ENCODE measurements at places on chromosomes 4 and X.

- H3K4me3 ChIP-seq, result no peak overlapping the region
- H3K27me3 ChIP-seq, result no peaks in the 10 kb centered on the region
- H3K4me1 ChIP-seq, result no peaks in the 10 kb centered on the region
- no peaks in the 10 kb centered on the region for H3K36me3 ChIP-seq
- no peak for DNase-seq
Observed at GRCh38 chr4:99653916-99654315, 3.7 kb downstream of the C4orf54 start.

DNA sequence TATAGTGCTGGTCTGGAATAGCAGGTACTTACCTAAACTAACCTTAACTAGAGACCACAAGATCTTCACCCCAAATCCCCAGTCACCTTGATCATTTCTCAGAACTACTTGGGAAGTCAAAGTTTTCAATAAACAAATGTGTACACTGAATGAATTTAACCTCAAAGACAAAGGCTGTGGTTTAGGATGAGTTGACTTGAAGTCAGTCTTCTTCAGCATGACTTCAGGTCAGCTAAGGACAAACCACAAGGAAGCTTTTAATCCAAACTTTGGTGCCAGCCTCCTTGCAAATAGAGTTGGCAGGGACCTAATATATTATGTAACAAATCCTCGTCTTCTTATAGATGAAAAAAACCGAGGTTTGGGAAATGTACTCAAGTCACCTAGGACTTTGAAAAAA is 21.2 kb upstream of the VCX2 start:
- no peak overlapping the region for H3K27ac ChIP-seq
- no peak for DNase-seq

DNA sequence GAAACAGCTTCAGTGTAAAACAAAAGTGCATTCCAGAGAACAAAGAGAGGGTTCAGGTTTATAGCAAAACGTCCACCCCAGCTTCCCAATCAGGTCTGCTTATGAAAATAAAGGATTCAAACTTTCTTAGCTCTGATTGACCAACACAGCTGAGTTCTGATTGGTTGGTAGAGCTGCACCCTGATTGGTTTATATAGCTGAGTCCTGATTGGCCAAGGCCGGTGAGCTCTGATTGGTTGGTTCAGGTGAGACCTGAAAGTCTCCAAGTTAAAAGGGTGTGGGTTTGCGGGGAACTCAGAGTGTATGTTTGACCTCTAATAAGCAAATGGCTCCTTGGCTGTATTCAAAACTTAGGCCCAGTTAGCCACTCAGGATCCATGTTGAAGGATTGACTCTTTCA is 20.9 kb downstream of the CLRN2 start:
- H3K4me1 ChIP-seq, result no peaks in the 10 kb centered on the region
- DNase-seq, result no peak
- no peak overlapping the region for H3K4me3 ChIP-seq
- H3K27me3 ChIP-seq, result no peaks in the 10 kb centered on the region

- H3K27me3 ChIP-seq, result no peaks in the 10 kb centered on the region
- peak within 1 kb of the TSS; percentile 85 for H3K4me3 ChIP-seq
- peak within 1 kb of the TSS; percentile 97 for H3K27ac ChIP-seq
- H3K4me1 ChIP-seq, result no peaks in the 10 kb centered on the region
- H3K36me3 ChIP-seq, result no peaks in the 10 kb centered on the region
Observed at GRCh38 chr4:38867478-38868058, at the start of gene FAM114A1. FAM114A1 (plus strand) TSS chr4:38867806; CDS start chr4:38878079, 10,273 bp downstream.

DNA sequence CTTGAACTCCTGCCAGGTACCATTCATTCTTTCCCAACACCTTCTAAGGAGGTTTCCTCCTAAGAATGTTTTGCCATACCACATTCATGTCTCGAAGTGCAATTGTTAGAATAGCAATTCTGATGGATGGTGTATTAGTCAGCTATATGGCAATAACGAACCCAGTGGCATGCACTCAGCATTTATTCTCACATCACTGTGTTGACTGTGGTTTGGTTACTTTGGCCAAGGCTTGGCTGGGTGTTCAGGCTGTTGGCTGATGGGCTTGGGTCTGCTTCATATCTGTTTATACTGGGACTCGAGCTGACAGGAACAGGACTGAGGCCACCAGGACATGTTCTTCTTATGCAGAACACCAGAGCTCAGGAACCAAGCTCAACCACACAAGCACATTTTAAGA is 31.7 kb downstream of the PSAPL1 start:
- no peaks in the 10 kb centered on the region for H3K36me3 ChIP-seq
- H3K27me3 ChIP-seq, result no peaks in the 10 kb centered on the region
- DNase-seq, result no peak

- H3K27me3 ChIP-seq, result no peaks in the 10 kb centered on the region
- no peaks in the 10 kb centered on the region for H3K4me1 ChIP-seq
- DNase-seq, result no peak
- H3K27ac ChIP-seq, result no peak overlapping the region
Observed at GRCh38 chr4:78876568-78877320, 62.5 kb downstream of the PAQR3 start.

- H3K27ac ChIP-seq, result no peak overlapping the region
- H3K4me3 ChIP-seq, result no peak overlapping the region
- DNase-seq, result no peak
- no peaks in the 10 kb centered on the region for H3K36me3 ChIP-seq
- H3K4me1 ChIP-seq, result no peaks in the 10 kb centered on the region
Observed at GRCh38 chr4:42453612-42454011, 56.3 kb downstream of the SHISA3 start.

GRCh38 chrX:115147220-115147619 is 42.0 kb upstream of the RBMXL3 start:
- H3K27ac ChIP-seq, result no peak overlapping the region
- no peak overlapping the region for H3K4me3 ChIP-seq
- DNase-seq, result no peak
- H3K4me1 ChIP-seq, result no peaks in the 10 kb centered on the region
- H3K27me3 ChIP-seq, result no peaks in the 10 kb centered on the region
- H3K36me3 ChIP-seq, result no peaks in the 10 kb centered on the region

DNA sequence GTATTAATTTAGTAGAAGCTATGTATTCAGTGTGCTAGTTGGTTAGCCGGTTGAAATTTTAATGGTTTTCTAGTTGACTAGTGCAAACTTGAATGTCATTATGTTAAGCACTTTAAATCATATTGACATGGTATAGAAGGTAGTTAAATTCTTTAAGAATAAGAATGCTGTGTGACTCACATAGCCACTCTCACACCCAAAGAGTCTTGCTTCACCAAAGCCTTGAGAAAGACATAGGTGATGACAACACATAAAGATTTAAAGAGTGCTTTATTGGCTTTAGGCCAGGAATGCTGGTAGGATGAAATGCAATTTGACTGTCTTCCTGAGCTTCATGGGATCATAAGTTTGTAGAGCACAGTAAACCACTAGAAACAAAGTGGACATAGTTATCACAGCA is 85.3 kb downstream of the DCAF8L2 start:
- H3K4me1 ChIP-seq, result no peaks in the 10 kb centered on the region
- H3K36me3 ChIP-seq, result no peaks in the 10 kb centered on the region
- no peak for DNase-seq
- H3K4me3 ChIP-seq, result no peak overlapping the region
- H3K27me3 ChIP-seq, result no peaks in the 10 kb centered on the region
- no peak overlapping the region for H3K27ac ChIP-seq

DNA sequence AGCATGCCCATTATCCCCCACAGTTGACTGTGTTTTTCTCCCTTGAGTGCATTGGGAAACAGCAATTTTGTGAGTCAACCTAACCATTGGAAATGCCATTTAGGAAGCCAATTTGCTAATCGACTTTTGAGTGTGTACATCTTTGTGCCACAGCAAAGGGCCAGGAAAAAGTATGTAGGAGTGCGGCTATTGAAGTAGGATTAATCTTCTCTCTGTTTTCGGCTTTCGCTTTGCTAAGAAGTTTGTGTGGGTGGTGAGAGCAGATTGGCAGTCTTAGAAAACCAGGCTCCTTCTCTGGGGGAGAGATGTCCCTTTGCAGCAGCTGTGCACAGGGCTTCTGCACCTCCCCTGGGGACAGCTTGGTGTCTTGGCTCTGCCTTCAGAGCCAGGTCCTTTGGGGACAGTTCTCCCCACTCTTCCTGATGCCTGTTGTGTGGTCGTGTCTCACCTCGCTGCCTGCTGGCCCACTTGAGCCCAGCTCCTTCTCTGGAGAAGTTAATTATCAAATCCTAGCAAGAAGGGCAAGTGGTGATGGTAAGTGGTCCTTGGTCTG is 74.5 kb downstream of the GEMIN8 start:
- DNase-seq, result no peak
- H3K27ac ChIP-seq, result no peak overlapping the region
- no peak overlapping the region for H3K4me3 ChIP-seq
- H3K36me3 ChIP-seq, result no peaks in the 10 kb centered on the region
- H3K4me1 ChIP-seq, result no peaks in the 10 kb centered on the region
- no peaks in the 10 kb centered on the region for H3K27me3 ChIP-seq

DNA sequence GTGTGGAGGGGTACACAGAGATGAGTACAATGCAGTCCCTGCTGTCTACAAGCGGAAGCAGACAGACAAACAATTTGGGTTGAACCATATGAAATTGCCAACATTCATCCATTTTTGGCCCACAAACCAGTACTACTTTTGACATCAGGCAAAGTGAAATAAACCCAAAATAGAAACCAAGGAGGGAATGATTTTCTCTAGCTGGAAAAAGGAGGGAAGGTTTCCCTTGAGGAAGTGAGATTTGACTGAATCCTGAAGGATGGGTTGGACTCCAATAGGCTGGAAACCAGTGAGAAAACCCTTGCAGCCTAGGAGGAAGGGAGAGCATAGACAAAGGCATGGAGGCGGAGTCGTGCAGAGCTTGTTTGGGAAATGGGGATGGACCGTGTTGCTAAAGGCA is 63.5 kb upstream of the PJA1 start:
- DNase-seq, result no peak
- H3K36me3 ChIP-seq, result no peaks in the 10 kb centered on the region
- H3K4me3 ChIP-seq, result no peak overlapping the region
- no peak overlapping the region for H3K27ac ChIP-seq
- H3K4me1 ChIP-seq, result no peaks in the 10 kb centered on the region

- no peak for DNase-seq
- no peak overlapping the region for H3K27ac ChIP-seq
- H3K4me1 ChIP-seq, result no peaks in the 10 kb centered on the region
- H3K27me3 ChIP-seq, result no peaks in the 10 kb centered on the region
Observed at GRCh38 chr4:110793381-110793801, 170.5 kb upstream of the PITX2 start.

DNA sequence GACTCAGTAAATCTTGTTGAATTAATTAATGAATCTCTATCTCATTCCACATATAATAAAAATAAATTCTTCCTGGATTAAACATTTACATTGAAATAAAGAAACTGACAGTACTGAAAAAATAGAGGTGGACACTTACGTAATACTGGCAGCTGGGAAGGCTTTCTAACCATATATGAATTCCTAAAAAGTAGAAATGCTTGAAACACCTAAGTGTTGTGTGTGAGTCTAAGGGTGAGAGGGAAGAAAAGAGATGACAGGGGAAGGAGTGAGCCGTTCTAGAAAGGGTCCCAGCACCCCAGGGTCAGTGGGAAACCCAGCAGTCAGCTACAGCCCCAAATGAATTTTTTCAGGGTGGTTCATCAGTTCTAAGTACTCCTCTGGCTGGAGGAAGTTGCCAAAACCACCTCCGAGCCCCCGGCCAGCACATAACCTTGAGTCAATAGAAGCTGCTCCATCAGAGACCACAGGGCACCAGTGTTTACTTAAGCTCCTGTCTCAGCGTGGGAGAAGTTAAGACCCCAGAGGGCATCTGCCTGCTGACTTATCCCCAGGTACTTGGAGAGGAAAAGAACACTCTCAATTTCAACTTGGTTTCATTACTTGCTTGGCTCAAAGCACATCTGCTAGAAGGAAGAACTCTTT is 18.3 kb downstream of the GAB3 start:
- no peak for DNase-seq
- H3K4me1 ChIP-seq, result no peaks in the 10 kb centered on the region
- H3K36me3 ChIP-seq, result no peaks in the 10 kb centered on the region
- H3K4me3 ChIP-seq, result no peak overlapping the region
- H3K27me3 ChIP-seq, result no peaks in the 10 kb centered on the region
- no peak overlapping the region for H3K27ac ChIP-seq

- H3K27ac ChIP-seq, result no peak overlapping the region
- no peaks in the 10 kb centered on the region for H3K36me3 ChIP-seq
- H3K4me1 ChIP-seq, result no peaks in the 10 kb centered on the region
- H3K4me3 ChIP-seq, result no peak overlapping the region
Observed at GRCh38 chrX:133792198-133792953, 193.0 kb downstream of the GPC3 start.

GRCh38 chrX:44344194-44344593 is 722 bp upstream of the EFHC2 start:
- H3K27ac ChIP-seq, result no peak overlapping the region
- no peak overlapping the region for H3K4me3 ChIP-seq
- no peak for DNase-seq
- H3K27me3 ChIP-seq, result no peaks in the 10 kb centered on the region
- no peaks in the 10 kb centered on the region for H3K36me3 ChIP-seq

GRCh38 chr4:108619372-108620100 is 840 bp upstream of the RPL34 start:
- peak overlapping the region; percentile 52 for H3K4me3 ChIP-seq
- H3K36me3 ChIP-seq, result peaks cover 7% of the 10 kb centered on the region
- H3K4me1 ChIP-seq, result no peaks in the 10 kb centered on the region

DNA sequence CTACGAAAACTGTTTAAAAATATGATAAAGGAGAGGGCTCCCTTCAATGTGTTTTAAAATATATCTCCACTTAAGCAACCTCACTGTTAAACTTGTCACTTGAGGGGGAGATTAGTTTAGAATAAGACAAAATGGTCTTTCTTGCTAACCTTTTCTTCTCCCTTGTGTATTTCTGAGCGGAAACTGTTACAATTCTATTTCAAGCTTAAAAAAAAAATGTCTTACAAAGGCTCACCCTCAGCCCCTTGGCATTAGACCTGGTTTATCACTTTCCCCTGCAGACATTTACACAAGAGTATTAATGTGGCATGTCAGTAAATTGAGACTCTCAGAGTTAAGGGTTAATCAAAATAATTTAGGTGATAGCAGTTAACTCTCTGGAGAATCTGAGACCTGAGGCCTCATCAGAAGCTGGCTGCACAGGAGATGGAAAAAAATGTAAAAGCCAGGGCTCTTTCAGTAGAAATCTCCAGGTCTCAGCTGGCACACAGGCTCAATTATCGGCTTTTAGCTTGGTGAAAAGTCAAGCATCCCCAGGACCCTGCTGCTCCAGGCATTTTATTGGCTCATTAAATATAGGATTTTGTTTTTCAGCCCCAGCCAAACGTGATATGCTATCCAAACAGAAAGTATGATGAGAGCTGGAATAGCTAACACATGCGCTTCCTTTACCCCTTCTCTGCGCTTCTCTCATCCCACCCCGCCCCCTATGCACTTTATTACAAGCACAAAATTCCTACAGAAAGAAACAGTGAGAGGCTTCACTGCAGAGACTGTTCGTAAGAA is 130.5 kb downstream of the PPA2 start:
- no peak for DNase-seq
- no peak overlapping the region for H3K27ac ChIP-seq
- no peaks in the 10 kb centered on the region for H3K4me1 ChIP-seq
- H3K27me3 ChIP-seq, result no peaks in the 10 kb centered on the region

Data from prostate gland (tissue), 2 donors.